Eye (tissue), 1 donor: ENCODE measurements at places on chromosomes 11 and 22.

- DNase-seq: no peak
Observed at GRCh38 chr11:65716302-65716701, 4.2 kb downstream of the KAT5 start.

DNA sequence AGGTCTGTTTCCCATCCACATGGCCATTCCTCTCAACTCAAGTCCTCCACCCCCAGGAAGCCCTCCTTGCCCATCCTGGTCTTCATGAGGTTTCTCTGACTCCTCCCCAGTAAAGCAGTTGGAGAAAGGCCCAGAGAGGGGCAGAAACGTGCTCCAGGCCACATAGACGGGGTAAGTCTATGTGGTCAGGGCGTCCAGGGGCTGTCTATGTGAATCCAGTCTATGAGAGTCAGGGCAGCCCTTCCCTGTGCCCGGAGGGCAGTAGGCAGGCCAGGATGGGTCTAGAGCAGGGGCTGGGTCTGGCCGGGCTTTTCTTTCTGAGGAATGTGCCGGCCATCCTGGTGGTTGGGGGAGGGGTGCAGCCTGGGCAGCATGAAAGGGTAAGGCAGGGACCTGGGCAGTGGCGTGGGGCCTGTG, 11.7 kb downstream of the GUCD1 start:
- no peak for DNase-seq

GRCh38 chr22:20615021-20615420, 107.6 kb downstream of the MED15 start:
- DNase-seq: peak; percentile 51

DNA sequence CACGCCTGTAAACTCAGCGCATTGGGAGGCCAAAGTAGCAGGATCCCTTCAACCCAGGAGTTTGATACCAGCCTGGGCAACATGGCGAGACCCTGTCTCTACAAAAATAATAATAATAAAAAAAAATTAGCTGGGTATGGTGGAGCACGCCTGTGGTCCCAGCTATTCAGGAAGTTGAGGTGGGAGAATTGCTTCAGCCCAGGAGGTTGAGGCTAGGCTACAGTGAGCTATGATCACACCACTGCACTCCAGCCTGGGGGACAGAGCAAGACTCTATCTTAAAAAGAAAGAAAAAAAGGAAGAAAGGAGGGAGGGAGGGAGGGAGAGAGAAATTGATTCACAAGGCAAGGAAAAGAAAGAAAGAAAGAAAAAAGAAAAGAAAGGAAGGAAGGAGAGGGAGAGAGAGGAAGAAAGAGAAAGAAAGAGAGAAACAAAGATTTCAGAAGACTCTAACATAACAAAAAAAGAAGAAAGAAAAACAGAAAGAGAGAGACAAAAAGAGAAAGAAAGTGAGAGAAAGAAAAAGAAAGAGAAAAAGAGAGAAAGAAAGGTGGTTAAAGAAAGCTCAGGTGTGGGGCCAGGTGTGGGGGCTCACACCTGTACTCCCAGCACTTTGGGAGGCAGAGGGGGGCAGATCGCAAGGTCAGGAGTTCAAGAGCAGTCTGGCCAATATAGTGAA, 37.3 kb upstream of the MYH9 start:
- no peak for DNase-seq

DNA sequence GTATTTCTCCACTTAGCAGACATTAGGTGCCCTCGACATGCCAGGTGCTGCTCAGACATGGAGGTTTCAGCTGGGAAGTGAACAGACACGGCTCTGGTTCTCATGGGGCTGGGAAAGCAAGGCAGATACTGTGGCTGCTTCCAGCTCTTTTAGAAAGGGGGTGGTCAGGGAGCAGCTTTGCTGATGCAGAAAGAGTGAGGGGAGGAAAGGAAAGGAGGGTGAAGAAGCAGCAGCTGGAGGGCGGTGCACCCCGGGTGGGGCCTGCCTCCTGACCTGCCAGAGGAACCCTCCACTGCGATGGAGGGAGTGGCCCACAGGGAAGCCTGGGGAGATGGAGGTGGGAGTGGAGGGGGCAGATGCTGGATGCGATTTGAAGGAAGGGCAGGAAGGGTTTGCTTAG, 76.8 kb downstream of the MORC2 start:
- DNase-seq: no peak

- no peak for DNase-seq
Observed at GRCh38 chr22:26734339-26735018, 77.1 kb downstream of the MIAT start.

GRCh38 chr22:30943368-30943767, 25.2 kb downstream of the MORC2 start:
- no peak for DNase-seq

- DNase-seq: no peak
Observed at GRCh38 chr11:72058416-72059034, 21.8 kb downstream of the NUMA1 start.

DNA sequence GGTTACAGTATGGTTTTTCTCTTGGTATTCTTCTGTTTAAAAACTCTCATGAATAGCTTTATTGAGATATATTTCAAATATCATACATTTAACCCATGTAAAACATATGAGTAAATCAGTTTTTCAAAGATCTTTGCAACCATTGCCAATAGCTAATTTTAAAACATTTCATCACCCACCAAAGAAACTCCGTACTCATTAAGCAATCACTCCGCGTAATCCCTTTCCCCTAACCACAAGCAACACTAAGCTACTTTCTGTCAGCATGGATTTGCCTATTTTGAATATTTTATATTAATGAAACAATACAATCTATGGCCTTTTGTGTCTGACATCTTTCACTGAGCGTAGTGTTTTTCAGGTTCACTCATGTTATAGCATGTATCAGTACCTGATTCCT, 697.9 kb upstream of the ANO5 start:
- no peak for DNase-seq

DNA sequence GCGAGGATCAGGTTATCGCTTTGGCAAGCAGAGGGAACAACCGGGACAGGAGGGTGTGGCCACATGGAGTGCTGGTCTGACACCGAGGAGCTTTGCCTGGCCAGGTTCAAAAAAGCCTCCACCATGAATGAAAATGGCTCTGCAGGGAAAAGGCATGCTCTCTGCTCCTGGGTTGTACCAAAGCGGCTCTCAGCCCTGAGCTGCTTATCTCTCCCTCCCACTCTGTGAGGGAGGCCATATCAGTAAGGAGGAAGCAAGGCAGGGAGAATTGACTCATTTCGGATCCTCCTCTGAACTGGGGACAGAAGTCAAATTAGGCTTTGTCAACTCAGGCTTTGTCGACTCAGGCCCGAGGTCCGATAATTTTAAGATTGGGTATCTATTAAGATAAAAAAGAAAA, 82.9 kb upstream of the CRTAM start:
- no peak for DNase-seq

- DNase-seq: no peak
Observed at GRCh38 chr22:46290121-46290842, 6.4 kb upstream of the GTSE1 start.

- no peak for DNase-seq
Observed at GRCh38 chr22:29658176-29658575, 54.7 kb downstream of the NF2 start.

DNA sequence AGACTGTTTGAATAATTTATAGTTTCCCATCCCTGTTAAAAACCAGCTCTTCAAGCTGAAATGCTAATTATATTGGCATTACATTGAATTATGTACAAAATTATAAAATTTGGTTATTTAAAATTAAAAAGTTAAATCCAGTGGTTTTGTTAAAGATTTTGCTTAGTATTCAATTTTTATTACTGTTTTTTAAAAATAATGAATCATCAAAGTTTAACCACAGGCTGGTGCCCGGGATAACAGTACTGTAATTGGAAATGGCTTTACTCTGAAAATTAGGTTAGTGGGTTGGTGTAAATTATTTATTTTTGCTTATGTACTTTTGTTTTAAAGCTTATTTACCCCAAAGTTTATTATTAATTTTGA, 45.4 kb upstream of the WEE1 start:
- DNase-seq: no peak

DNA sequence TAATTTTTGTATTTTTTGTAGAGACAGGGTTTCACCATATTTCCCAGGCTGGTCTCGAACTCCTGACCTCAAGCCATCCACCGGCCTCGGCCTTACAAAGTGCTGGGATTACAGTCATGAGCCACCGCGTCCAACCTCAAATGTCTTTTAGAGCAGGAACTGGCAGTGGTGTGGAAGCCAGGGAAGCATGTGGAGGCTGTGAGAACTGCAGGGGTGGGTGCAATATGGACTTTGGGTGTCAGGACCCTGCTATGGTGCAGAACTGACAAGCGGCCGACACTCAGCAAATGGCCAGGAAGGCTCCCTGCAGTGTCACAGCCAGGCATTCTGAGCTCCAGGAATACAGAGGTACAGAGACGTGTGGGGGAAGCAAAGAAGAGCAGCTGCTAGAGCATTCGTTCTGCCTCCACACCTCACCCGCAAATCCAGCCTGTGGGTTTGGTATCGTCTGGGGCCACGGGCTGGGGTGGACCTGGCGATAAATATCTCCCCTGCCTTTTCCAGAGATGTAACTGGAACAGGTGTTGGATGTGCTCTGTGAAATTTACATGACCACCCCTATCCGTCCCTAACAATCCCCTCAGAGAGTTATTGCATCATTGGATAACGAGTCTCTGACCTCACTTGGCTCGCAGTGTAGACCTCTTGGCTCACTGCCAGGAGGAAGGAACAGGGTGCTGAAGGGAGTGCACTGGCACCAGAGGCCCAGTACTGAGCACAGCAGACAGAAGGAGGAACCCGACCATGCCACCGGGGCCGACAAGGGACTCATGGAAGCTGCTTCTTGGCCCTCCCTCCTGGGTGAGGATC, 624.7 kb upstream of the B3GAT1 start:
- no peak for DNase-seq

DNA sequence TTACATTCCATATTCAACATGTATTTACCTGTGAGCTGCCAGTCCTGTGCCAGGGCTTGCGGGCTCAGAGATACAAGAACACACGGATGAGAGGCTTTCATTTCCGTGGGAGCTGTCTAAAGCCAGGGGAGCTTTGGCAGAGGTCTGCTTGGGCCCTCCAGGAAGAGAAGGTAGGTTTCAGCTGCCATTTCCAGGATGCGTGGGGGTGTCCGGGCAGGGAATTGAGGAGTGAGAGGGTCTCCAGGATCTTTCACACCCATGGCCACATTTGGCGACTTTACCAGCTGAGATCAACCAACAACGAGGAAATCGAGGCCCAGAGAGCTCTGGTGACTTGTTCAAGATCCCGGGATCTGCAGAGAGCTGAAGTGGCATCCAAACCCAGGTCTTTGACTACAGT, 119.6 kb downstream of the BUD13 start:
- no peak for DNase-seq

DNA sequence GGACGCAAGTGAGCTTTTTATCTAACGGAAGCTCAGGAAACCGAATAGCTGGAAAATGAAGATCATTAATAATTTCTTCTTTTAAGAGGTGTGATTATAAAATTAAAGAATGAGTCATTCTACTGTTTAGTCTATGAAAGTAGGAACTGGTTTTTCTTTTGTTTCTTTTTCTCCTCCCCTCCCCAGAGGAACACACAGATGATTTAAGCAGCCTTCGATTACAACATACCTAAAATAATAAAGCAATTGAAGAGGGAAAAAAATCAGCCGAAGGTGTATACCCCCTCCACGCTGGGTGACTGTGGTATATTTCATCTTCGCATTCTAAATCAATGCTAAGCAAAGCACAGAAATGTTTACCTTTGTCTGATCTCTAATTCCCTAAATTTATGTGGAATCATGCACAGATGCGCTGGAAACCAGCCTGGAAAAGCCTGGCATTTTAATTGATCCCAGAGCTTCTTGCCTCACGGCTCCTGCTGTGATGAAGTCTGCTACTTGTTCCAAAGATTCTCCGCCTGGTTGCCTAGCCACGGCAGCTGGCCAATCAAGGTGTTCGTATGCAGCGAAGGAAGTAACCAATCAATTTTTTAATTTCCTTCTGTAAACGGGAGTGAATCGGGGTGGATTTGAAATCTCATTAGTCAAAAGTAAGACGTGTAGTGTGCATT, 133.9 kb downstream of the FANCF start:
- DNase-seq: peak; percentile 83

- no peak for DNase-seq
Observed at GRCh38 chr22:39530692-39531331, 1.7 kb downstream of the RPS19BP1 start.

- DNase-seq: no peak
Observed at GRCh38 chr11:34052608-34053160, 1.2 kb downstream of the CAPRIN1 start.

DNA sequence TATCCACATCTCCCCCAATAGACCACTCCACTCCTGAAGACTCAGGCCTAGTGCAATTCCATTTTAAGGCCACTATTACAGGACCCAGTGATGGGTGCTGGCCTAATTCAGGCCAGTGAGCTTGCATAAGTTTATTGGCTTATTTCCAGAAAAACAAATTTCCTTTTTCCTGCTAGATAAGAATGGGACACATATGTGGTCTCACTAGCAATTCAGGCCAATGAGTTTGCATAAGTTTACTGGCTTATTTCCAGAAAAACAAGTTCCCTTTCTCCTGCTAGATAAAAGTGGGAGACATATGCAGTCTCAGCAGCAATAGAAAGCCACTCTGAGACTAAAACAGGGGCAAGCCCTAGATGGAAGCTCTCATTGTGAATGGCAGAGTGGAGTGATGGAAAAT, 22.4 kb downstream of the ADM start:
- DNase-seq: no peak

DNA sequence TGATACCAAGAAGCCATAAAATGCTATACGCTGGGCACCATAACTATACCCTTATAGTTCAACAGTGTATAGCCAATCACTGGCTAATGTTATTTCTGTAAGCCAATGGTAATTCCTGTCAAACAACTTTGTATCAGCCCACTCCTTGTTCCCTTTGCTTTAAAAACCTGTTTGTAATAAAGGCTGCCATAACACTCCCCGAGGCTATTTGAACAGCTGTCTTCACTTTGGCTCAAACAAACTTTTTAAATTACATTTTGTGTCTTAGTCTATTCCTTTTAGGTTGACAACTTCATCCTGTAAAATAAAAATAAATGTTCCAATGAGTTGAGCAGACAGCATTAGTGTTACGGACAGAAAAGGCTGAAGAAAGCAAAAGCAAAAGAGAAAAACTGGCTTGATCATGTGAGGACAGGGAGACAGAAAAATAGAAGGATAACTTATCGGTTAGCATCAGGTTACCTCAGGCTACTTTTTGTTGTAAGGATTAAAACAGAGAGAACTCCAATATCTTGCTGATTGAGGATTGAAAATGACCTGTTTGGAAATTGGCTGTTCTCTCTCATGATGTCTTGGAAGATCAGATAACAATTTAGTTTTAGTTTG, 95.0 kb downstream of the AASDHPPT start:
- DNase-seq: peak; percentile 83

GRCh38 chr11:126361400-126361799, 5.9 kb downstream of the ST3GAL4 start:
- DNase-seq: no peak

DNA sequence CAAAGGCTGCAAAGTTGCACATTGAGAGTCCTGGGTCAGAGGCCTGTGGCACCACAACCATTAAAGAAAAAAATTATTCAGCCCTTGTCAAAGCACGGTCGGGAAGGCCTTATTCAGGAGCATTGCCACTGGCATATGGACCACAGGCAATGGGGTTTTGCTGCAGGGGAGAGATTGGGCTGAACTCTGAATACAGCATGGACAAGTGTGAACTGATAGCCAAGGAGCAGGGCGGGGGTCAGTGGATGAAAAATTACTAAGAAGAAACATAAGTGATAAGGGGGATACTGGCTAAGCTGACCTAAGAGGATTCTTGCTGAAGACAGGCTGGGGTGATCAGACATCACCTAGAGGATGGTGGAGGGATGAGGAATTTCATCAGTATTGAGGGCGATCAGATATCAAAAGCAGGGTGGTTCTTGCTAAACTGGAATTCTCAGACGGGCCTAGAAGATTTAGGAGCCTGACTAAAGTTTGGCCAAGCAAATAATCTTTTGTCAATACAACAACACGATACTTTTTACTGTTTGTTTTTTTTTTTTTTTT, 3.3 kb upstream of the DGCR8 start:
- DNase-seq: no peak

- peak; percentile 75 for DNase-seq
Observed at GRCh38 chr22:30208631-30209603, 37.6 kb downstream of the LIF start.
